GM12878 (cell line): ENCODE measurements at places on chromosomes 3 and 15.

- no peak for DNase-seq
Observed at GRCh38 chr3:158802409-158803268, 785 bp downstream of the MFSD1 start.

DNA sequence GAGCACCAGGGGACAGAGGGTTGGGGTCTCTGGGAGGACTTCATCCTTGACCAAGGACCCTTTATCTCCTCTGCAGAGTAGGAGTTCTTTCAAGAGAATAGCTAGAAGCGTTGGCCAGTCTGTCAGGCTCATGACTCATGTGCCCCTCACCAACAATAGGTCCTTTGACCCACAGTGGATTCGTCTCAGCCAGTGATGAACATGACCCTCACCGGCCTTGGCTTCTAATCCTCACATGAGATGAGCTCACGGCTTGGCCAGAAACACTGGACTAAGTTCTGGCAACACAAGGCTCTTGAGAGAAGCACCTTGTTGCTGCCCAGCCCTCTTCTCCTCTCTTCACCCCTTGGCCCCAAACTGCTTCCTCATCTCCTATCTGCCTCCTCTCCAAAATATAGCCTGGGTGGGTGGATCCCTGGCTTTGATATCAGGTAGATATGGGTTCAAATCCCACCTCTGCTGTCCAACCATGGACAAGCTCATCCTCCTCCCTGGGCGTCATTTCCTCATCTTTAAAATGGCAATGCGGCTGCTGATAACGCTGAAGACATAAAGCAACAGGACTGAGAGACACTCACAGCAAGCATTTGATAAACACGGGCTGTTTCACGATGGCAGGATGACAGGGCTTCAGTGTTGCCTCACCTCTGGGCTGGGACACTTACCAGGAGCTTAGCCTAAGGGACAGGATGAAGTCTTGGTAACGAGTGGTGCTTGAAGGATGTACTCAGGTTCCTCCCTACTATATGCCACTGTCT is 446.7 kb upstream of the PROK2 start:
- DNase-seq: no peak

GRCh38 chr15:85397926-85398325 is 17.5 kb downstream of the AKAP13 start:
- no peak for DNase-seq

DNA sequence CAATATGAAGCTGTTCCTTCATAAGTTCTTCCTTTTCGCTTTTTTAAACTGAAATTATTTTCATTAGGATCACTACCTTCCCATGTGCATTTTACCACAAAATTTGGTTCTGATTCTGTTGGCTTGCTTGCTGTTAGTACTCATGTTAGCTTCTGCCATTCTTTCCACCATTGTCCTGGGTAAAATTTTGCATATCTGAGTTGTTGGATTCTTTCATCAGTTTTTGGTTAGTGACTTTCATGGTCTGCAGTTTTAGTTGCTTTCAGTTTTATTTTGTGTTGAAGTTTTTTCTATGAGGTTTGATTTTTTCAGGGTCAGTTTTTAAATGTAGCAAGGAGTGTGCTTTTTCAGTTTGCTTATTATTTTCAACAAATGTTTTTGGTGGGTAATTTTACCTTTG is 71.9 kb downstream of the SMAD3 start:
- DNase-seq: no peak

GRCh38 chr15:89307046-89307587 is 27.5 kb downstream of the POLG start:
- no peak for DNase-seq

DNA sequence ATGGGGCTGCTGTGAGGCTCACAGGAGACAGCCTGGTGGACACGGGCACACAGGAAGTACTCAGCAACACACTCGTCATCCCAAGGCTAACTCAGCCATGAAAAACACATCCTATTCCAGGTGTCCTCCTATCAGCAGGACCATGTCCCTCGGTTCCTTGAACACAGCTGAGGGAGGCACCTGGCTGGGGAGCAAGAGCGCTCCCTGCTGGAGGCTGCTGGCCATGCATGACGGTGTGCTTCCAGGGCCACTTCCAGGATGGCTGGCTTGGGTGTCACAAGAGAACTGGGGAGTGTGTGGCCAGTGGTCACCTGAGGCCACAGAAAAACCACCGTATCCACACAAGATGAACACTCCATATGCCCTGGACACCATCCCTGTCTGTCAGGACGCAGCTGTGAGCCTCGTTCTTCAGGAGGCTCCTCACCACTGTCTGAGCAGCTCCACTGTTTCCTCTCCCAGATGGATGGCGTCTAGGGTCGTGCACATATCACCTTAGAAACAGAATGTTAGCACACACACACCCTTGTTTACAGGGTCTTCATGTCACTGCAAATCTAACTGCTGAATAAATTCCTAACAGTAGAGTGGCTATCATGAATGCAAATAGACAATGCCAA is 31.0 kb downstream of the POC1A start:
- DNase-seq: no peak

GRCh38 chr15:57727031-57727430 is 20.5 kb downstream of the POLR2M start:
- no peak for DNase-seq

DNA sequence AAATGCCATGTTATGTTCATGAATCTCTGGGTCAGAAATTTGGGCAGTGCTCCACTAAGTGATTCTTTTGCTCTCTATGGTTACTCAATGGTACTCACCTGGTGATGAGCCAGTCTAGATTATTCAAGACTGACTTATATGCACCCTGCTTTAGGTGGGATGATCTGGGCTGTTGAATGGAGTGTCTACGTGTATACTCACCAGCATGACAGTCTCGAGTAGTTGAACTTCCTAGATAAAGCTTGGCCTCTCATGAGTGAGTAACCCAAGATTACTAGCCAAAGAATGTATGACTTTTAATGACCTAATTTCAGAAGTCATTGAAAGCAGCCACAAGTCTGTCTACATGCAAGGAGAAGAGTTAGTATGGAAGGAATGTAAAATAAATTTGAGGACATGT is 77.5 kb upstream of the CADM2 start:
- DNase-seq: no peak

DNA sequence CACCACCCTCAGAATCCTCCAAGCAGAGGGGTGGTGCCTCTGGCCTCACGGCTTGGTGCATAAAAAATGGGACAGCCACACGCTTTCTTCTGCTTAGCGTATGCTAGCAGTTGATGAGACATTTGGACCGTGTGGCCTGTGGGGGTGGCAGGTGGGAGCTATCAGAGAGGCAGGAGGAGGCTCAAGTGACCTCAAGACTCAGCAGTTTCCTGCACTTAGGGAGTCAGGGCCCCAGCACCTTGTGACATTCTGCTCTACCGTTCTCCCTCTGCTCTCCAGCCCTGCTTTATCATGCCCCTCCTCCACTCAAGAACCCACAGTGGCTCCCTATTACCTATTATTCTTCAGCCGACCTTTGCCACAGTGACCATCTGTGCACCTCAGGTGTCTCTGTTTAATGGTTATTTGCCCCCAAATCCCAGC is 41.0 kb upstream of the CGNL1 start:
- no peak for DNase-seq

- DNase-seq: no peak
Observed at GRCh38 chr3:182116386-182116785, 404.7 kb downstream of the SOX2 start.

DNA sequence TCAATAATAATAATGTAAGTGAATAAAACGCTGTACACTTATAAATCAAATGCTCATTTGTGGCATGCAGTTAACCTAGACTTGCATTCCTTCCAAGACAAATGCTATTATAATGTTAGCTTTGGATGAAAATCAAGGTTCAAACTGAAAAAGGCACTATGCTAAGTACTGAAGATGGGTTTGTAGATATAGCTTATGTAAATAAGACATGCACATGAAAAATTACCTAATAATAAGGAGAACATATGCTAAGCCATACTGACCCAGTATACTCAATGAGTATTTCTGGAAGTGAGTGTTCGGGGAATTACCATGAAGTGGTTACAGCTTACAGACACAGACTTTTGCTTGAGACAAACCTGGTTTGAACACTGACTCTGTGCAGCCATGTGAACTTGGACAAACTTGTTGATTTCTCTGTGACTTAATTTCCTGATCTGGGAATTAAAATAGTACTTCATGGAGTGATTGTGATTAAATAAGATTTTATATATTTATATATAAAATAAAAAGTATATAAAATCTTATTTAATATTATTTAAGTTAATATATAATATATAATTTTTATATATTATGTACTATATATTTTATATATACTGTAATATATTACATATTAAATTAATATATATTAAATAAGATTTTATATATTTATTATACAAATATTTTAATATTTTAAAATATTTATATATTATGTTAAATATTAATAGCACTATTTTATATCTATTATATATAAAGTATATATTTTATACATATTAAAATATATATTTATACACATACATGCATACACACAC is 159.2 kb downstream of the ZPLD1 start:
- no peak for DNase-seq

GRCh38 chr3:48585411-48585810 is 9.7 kb downstream of the COL7A1 start:
- no peak for DNase-seq

- DNase-seq: no peak
Observed at GRCh38 chr3:107916171-107916570, 174.7 kb downstream of the CD47 start.
